CMK (cell line): ENCODE measurements at places on chromosomes 3 and 15.

GRCh38 chr15:42608110-42608531 is 32.7 kb downstream of the STARD9 start:
- DNase-seq: peak; percentile 96

GRCh38 chr3:414063-414462 is 217.5 kb downstream of the CHL1 start:
- DNase-seq: no peak

DNA sequence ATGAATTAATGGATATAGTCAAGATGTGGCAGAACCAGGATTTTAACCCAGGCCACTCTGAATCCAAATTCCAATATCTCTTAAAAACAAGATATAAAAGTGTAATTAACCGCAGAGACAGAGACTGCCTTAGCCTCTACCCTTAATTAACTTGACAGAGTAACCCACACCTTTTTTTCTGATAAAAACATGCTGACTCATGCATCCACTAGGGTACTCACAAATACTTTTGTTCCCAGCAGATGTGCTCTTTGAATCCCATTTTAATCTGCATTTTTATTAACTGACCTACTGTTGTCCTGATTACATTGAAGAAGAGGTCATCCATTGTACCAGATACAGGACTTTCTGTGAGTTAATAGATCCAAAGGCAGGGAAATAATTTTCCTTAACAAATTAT is 278.3 kb downstream of the CHL1 start:
- DNase-seq: no peak

- peak; percentile 11 for DNase-seq
Observed at GRCh38 chr15:66323312-66323928, 30.1 kb downstream of the DIS3L start.

GRCh38 chr3:150555859-150556436 is 9.4 kb downstream of the EIF2A start:
- DNase-seq: no peak

DNA sequence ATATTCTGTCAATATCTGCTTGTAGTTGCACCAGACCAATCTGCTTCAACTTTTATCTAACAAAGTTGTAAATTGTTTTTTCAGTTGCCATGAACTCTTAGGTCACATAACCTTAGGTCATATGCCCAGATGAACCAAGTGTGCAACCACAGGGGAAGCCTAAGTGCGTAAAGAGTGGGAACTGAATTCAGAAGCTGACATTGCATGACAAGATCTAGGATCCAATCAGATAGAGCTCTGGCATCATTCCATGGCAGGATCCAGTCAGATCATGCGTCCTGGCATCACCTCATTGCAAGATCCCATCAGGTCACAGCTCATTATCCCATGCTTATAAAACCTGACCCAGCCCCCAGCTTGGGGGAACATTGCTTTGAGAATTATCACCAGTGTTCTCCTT is 18.9 kb upstream of the IFT57 start:
- DNase-seq: no peak
